ENCODE measurements at places on chromosomes 7 and 10. TPM values are rescaled to one million over a fixed set of nuclear protein-coding genes. Genes with fewer than 3 reads are reported as not detected.

- peaks cover 7% of the 10 kb centered on the region for H3K27me3 ChIP-seq
- H3K36me3 ChIP-seq: no peaks in the 10 kb centered on the region
Observed at GRCh38 chr10:88742448-88742847, 17.4 kb upstream of the LIPN start.

DNA sequence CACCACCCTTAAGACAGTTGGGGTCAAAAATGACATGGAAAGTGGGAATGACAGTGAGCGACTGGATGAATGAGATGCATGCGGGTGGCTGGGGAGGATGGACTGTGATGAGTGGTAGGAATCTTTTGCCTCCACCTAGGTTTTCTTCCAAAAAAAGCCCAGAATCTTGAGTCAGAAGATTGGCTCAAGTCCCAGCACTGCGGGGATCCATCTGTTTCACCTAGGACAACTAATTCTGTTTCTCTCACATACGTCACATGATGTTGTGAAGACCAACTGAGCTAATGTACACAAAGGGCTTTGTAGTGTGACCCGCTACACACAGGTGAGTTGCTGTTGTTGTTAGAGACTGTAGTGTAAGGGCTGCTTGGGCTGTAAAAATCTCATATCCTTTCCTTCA is 58.5 kb upstream of the SLC35B4 start:
- H3K4me3 ChIP-seq: no peak overlapping the region
- no peaks in the 10 kb centered on the region for H3K36me3 ChIP-seq
- DNase-seq: no peak
- H3K4me1 ChIP-seq: no peaks in the 10 kb centered on the region

DNA sequence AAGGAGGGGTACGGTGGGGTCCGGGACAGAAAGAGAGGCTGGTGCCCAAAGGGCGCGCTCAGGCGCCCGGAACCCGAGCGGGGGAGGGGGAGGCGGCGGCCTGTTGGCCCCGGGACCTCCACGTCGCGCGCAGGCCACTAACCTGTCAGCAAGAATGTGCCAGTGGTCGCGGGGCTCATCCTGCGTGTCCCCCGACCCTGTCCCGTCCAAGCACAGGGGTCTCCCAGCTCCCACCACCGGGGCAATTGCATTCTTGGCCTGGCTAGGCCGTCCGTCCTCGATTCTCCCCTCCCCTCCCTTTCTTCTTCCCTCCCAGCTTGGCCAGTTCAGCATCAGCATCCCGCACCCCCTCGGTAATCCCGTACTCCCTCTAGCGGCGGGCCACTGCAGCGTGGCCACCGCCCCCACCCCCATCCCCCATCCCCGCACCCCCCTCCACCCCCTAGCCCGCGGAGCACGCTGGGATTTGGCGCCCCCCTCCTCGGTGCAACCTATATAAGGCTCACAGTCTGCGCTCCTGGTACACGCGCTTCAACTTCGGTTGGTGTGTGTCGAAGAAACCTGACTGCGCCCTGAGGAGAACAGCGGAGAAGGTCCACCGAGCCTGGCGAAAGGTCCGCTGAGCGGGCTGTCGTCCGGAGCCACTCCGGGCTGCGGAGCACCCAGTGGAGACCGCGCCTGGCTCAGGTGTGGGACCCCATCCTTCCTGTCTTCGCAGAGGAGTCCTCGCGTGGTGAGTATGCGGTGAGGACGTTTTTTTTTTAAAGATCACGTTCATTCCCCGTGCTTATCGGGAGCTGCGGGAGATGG is at the start of gene SGCE:
Gene SGCE (minus strand): TSS at position 286 of the 810 bp plus-strand sequence. CDS start 35 bp downstream, at position 251.
- no peaks in the 10 kb centered on the region for H3K36me3 ChIP-seq
- no peak within 1 kb of the TSS for H3K27ac ChIP-seq
- H3K4me3 ChIP-seq: peak within 1 kb of the TSS; percentile 80
- peaks cover 28% of the 10 kb centered on the region for H3K4me1 ChIP-seq
- no peaks in the 10 kb centered on the region for H3K27me3 ChIP-seq

DNA sequence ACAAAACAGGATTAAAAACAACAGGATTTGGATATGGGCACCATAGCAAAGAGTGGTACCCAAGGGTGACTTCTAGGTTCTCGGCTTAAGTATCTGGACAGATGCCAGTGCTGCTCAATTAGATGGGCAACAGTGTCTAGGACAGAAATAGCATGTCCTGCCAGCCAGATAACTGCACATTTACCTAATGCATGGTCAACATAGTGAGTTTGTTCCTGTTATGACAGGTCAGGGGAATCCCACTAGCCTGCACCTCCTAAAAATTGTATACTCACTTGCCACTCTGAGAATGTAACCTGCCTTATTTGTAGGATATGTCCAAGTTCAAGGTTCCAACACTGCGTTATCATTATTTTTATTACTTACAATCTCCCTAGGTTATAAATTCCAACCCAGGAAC is 471.7 kb downstream of the GRM8 start:
- no peak overlapping the region for H3K4me3 ChIP-seq
- H3K36me3 ChIP-seq: no peaks in the 10 kb centered on the region
- no peak for DNase-seq
- no peaks in the 10 kb centered on the region for H3K27me3 ChIP-seq
- no peak overlapping the region for H3K27ac ChIP-seq
- no peaks in the 10 kb centered on the region for H3K4me1 ChIP-seq

DNA sequence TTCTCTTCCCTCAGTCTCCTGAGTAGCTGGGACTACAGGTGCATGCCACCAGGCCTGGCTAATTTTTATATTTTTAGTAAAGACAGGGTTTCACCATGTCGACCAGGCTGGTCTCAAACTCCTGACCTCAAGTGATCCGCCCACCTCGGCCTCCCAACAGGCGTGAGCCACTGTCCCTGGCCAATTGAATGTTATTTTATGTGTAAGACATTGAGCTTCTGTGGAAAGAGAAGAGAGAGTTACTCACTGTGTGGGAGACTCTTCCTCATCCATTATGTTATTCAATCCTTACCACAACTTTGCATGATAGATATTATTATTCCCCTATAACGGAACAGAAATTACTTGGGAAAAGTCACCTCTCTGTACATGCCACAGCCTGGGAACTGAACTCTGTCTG is 32.6 kb upstream of the MXI1 start:
- peaks cover 21% of the 10 kb centered on the region for H3K4me1 ChIP-seq
- no peaks in the 10 kb centered on the region for H3K36me3 ChIP-seq
- no peak overlapping the region for H3K27ac ChIP-seq
- DNase-seq: no peak

The CACUL1 gene
- 38.8 TPM for total RNA-seq

- H3K4me1 ChIP-seq: peaks cover 9% of the 10 kb centered on the region
- DNase-seq: no peak
- no peak overlapping the region for H3K27ac ChIP-seq
- H3K4me3 ChIP-seq: peak overlapping the region; percentile 60
- no peaks in the 10 kb centered on the region for H3K36me3 ChIP-seq
- no peaks in the 10 kb centered on the region for H3K27me3 ChIP-seq
Observed at GRCh38 chr7:44583146-44583865, 1.3 kb upstream of the TMED4 start.

DNA sequence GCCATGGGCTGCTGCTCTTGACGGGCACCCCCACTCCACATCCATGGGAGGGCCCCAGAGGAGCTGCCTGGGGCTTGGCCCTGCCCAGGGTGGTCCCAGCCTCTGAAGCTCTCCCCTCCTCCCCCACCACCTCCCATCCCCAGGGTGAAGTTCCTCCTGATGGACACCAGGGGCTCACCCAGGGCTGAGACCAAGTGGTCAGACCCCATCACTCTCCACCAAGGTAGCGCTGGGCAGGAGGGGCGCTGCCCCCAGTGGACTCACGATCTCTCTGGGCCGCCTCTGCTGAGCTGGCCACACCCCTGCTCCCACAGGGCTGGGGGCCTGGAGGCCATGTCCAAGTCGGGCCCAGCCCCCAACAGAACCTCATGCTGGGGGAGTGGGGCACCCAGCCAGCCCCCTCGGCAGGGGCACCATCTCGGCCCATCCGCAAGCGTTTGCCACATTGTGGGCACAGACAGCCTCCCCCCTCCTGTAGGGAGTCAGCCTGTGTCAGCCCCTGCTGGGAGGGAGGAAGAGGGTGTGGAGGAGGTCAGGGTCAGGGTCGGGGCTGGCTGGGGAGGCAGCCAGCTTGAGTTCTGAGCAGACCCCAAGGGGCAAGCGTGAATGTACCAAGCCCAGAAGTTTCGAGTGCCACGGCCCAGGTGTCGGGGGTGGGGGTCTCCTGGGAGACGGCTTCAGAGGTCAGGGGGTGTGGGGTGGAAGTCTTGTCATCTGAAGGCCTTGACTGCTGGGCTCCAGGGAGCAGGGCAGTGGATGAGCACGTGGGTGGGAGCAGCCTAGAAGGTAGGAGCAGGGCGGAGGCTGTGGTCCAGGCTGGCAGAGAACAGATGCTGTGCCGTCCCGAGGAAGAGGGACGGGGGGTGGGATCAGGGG is 2.8 kb downstream of the UPK3B start:
- peaks cover 11% of the 10 kb centered on the region for H3K4me1 ChIP-seq
- DNase-seq: peak; percentile 70
- H3K27ac ChIP-seq: no peak overlapping the region

DNA sequence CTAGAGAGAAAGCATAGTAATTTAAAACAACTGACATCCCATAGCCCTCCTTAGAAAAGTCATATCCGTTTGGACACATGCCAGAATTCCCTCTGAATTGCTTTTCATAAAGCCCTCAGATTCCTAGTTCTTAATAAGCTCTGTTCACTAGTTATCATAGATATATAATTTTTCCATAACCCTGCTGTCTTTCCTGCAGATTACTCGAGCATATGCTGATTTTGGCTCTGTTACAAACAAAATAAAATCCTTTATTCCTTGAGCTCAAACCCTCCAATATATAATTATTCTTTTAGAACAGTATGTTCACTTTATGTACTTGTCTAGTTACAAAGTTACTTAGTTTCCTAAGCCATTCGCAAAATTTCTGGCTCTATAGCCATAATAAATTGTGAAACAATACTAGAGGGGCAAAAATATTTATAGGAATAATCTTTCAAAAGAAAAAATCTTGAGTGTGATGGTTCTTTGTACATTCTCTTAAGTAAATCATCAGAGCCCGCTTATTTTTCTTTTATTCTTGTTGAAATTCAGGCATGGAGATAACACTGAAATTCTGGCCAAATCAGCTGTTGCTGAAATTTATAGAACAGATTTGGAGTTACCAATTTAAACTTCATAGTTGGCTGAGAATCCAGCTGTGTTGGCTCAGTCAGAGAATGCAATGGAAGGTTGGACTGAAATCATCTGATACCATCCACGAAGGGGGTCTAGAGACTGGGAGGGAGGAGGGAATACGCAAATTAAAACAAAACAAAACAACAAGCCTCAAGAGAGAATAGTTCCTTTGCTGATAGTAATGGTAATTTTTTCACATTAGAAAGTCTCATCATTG is 146.1 kb upstream of the TMEM196 start:
- H3K4me3 ChIP-seq: no peak overlapping the region
- DNase-seq: no peak
- no peaks in the 10 kb centered on the region for H3K4me1 ChIP-seq
- no peak overlapping the region for H3K27ac ChIP-seq
- H3K27me3 ChIP-seq: no peaks in the 10 kb centered on the region

The EPO gene
- 0.58 TPM for total RNA-seq

DNA sequence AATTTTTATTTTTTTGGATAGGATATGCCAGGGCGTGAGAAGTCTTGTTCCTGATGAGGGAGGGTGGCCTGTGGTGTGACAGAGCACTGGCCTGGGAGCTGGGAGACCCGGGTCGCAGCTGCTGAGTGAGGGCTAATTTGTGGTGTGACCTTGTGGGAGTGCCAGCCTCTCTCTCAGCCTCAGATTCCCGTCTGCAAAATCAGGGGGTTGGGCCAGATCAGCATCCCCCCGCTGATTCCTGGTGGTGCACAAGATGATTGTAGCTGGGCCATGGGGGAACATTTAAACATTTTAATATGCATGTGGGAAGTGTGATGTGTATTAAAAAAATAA is 14.9 kb downstream of the TSPAN15 start:
- peaks cover 18% of the 10 kb centered on the region for H3K4me1 ChIP-seq
- no peaks in the 10 kb centered on the region for H3K27me3 ChIP-seq
- DNase-seq: no peak
- no peak overlapping the region for H3K4me3 ChIP-seq
- H3K27ac ChIP-seq: no peak overlapping the region

DNA sequence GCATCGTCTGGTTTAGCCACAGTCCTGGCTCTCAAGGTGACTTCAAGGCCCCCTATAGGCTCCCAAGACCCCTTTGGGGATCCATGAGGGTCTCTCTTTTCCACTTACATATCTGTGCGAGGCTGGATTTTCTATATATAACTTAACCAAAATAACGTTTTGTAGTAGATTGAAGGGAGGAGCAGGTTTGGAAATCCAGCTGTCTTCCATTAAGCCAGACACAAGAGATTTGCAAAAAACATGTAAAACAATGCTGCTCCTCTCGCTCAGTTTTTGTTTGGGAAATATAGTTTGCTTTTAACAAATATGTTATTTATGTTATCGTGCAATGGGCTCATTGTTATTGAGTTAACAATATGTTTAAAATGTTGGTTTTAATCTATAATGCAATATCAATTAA is 811.2 kb downstream of the TYW1 start:
- H3K36me3 ChIP-seq: no peaks in the 10 kb centered on the region
- no peak overlapping the region for H3K27ac ChIP-seq
- H3K27me3 ChIP-seq: no peaks in the 10 kb centered on the region
- DNase-seq: no peak
- H3K4me1 ChIP-seq: no peaks in the 10 kb centered on the region
- no peak overlapping the region for H3K4me3 ChIP-seq

DNA sequence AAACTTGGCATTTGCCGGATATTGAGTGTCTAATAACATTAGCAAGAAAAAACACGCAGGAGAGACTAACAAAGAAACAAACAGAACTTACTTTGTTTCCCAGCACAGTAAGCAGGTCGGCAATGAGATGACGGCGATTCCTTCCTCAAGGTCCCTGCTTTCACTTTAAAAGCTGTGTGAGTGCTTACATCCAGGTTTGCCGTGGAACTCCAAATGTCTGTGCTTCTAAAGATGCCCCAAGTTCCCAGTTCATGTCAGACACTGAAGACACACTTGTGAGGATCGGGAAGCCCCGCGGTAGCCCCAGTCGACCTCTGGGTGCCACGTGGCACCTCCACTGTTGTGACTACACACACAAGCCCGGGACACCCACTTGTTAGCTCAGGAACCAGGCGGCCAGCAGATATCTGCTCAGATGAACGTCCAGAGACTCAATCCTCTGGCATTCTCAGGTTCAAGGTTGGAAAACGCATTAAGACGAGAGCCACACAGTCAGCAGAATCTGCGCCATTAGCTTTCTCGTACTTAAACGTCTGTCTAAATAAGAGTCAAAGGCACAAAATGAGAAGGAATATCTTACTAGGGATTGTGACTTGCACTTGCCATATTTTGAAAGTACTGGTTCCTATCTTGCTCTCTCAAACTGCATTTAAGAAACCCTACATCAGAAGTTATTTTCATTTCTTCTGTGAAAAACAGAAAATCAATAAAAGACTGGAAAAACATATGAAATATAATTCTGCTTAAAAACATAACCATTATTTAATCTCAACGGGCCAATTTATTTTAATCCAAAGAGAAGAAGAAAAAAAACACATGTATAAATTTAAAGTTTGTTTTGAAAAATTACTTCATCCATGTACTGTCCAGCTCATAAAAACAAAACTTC is 207.6 kb upstream of the KLF14 start:
- no peak overlapping the region for H3K4me3 ChIP-seq
- no peak for DNase-seq
- H3K4me1 ChIP-seq: peaks cover 29% of the 10 kb centered on the region
- no peak overlapping the region for H3K27ac ChIP-seq
- H3K27me3 ChIP-seq: no peaks in the 10 kb centered on the region

The RTKN2 gene
- total RNA-seq: 65.9 TPM

All from neural progenitor cell (in vitro differentiated cells).